Pancreas (tissue), 10 donors: ENCODE measurements at places on chromosomes 5 and 9.
A peak's percentile ranks its signal among the peaks of the same experiment; 100 is the strongest.

- H3K27me3 ChIP-seq: no peaks in the 10 kb centered on the region
- no peaks in the 10 kb centered on the region for H3K36me3 ChIP-seq
- no peak overlapping the region for H3K27ac ChIP-seq
These were observed 106.9 kb upstream of the COL5A1 start for GRCh38 chr9:134534661-134535080.

GRCh38 chr9:34675869-34676268 lies 13.4 kb upstream of the CCL27 start:
- H3K36me3 ChIP-seq: no peaks in the 10 kb centered on the region
- no peaks in the 10 kb centered on the region for H3K4me1 ChIP-seq
- no peaks in the 10 kb centered on the region for H3K27me3 ChIP-seq
- DNase-seq: no peak
- no peak overlapping the region for H3K27ac ChIP-seq

- H3K27me3 ChIP-seq: no peaks in the 10 kb centered on the region
- no peak overlapping the region for H3K4me3 ChIP-seq
- no peak overlapping the region for H3K27ac ChIP-seq
- no peaks in the 10 kb centered on the region for H3K4me1 ChIP-seq
- no peaks in the 10 kb centered on the region for H3K36me3 ChIP-seq
- no peak for DNase-seq
These were observed 277.5 kb downstream of the CEMIP2 start for GRCh38 chr9:71490810-71491209.

GRCh38 chr5:13921578-13921977 lies 22.9 kb downstream of the DNAH5 start:
- no peaks in the 10 kb centered on the region for H3K27me3 ChIP-seq
- H3K36me3 ChIP-seq: no peaks in the 10 kb centered on the region
- DNase-seq: no peak
- no peaks in the 10 kb centered on the region for H3K4me1 ChIP-seq
- H3K27ac ChIP-seq: no peak overlapping the region

DNA sequence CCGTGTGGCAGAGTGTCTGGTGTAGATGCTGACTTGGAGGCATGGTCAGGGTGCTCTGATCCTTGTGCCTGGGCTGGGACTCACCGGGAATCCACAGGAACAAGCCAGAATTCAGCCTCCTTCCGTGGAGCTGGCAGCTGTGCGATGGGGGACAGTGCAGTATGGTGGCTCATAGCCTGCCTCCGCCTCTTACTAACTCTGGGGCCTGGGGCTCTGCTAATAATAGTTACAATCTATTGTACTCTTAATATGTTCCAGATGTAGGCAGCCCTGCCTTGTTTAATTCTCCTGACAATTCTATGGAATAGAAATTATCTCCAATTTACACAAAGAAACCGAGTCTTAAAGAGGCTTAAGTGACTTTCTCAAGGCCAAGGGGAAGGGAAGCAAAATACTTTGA lies 77.6 kb downstream of the PCDH1 start:
- H3K4me1 ChIP-seq: no peaks in the 10 kb centered on the region
- no peaks in the 10 kb centered on the region for H3K27me3 ChIP-seq
- H3K4me3 ChIP-seq: no peak overlapping the region
- H3K27ac ChIP-seq: no peak overlapping the region
- H3K36me3 ChIP-seq: no peaks in the 10 kb centered on the region

GRCh38 chr5:107566986-107567385 lies 103.8 kb downstream of the EFNA5 start:
- no peak overlapping the region for H3K4me3 ChIP-seq
- H3K27ac ChIP-seq: no peak overlapping the region
- H3K4me1 ChIP-seq: no peaks in the 10 kb centered on the region
- H3K27me3 ChIP-seq: no peaks in the 10 kb centered on the region
- no peak for DNase-seq

- H3K27ac ChIP-seq: peak overlapping the region; percentile 18
- H3K36me3 ChIP-seq: no peaks in the 10 kb centered on the region
- no peaks in the 10 kb centered on the region for H3K4me1 ChIP-seq
These were observed 275.3 kb upstream of the IL12B start for GRCh38 chr5:159605585-159605984.

GRCh38 chr5:78523314-78524193 lies 125.0 kb downstream of the LHFPL2 start:
- no peaks in the 10 kb centered on the region for H3K27me3 ChIP-seq
- no peak overlapping the region for H3K27ac ChIP-seq
- H3K4me1 ChIP-seq: no peaks in the 10 kb centered on the region
- no peak overlapping the region for H3K4me3 ChIP-seq
- no peaks in the 10 kb centered on the region for H3K36me3 ChIP-seq
- no peak for DNase-seq

GRCh38 chr9:8855046-8855445 lies 1055.5 kb upstream of the DMAC1 start:
- peaks cover 5% of the 10 kb centered on the region for H3K4me1 ChIP-seq
- no peaks in the 10 kb centered on the region for H3K27me3 ChIP-seq
- no peaks in the 10 kb centered on the region for H3K36me3 ChIP-seq
- no peak for DNase-seq

DNA sequence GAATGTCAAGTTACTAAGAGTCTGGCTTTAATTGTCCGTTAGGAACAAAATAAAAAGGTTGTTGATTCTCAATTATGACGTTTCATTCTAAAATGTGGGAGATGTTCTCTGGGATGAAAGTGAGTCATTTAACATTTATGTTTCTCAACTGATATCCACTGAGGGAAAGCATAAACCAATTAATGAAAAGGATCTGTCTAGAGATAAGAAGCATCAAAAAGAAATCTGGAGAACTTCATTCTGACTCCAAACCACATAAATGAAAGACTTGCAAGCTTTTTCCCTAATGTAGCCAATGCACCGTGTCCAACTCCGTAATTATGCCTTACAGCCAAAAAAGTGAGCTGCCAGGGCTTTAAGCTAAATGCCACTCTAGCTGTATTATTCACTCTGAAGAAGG lies 654.2 kb downstream of the TLE1 start:
- no peaks in the 10 kb centered on the region for H3K27me3 ChIP-seq
- no peak overlapping the region for H3K27ac ChIP-seq
- peaks cover 14% of the 10 kb centered on the region for H3K4me1 ChIP-seq

DNA sequence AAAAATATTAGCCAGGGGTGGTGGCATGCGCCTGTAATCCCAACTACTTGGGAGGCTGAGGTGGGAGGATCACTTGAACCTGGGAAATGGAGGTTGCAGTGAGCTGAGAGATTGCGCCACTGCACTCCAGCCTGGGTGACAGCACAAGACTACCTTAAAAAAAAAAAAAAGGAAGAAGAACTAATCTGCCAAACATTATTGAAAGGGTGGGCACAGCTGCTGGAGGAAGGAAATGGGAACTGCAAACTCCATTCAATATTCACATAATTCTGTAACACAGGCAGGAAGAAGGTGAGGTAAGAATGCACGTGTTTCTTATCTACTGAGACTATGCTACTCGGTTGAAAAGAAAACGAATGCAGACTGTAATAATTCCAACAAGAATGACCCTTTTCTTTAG lies 121.1 kb upstream of the GNA14 start:
- no peaks in the 10 kb centered on the region for H3K36me3 ChIP-seq
- H3K27ac ChIP-seq: no peak overlapping the region
- H3K4me3 ChIP-seq: no peak overlapping the region
- no peak for DNase-seq
- H3K27me3 ChIP-seq: no peaks in the 10 kb centered on the region
- H3K4me1 ChIP-seq: no peaks in the 10 kb centered on the region

- H3K36me3 ChIP-seq: no peaks in the 10 kb centered on the region
- H3K27ac ChIP-seq: no peak overlapping the region
- H3K27me3 ChIP-seq: no peaks in the 10 kb centered on the region
- H3K4me1 ChIP-seq: no peaks in the 10 kb centered on the region
- DNase-seq: no peak
These were observed 10.0 kb upstream of the GDA start for GRCh38 chr9:72139226-72139625.

GRCh38 chr5:151699071-151699901 lies 12.6 kb upstream of the SPARC start:
- no peaks in the 10 kb centered on the region for H3K36me3 ChIP-seq
- no peak for DNase-seq
- no peaks in the 10 kb centered on the region for H3K4me1 ChIP-seq
- H3K27ac ChIP-seq: no peak overlapping the region
- no peak overlapping the region for H3K4me3 ChIP-seq

- no peaks in the 10 kb centered on the region for H3K27me3 ChIP-seq
- H3K4me3 ChIP-seq: no peak overlapping the region
- no peaks in the 10 kb centered on the region for H3K36me3 ChIP-seq
- H3K27ac ChIP-seq: no peak overlapping the region
These were observed 149.9 kb upstream of the FBN2 start for GRCh38 chr5:128687930-128688329.

DNA sequence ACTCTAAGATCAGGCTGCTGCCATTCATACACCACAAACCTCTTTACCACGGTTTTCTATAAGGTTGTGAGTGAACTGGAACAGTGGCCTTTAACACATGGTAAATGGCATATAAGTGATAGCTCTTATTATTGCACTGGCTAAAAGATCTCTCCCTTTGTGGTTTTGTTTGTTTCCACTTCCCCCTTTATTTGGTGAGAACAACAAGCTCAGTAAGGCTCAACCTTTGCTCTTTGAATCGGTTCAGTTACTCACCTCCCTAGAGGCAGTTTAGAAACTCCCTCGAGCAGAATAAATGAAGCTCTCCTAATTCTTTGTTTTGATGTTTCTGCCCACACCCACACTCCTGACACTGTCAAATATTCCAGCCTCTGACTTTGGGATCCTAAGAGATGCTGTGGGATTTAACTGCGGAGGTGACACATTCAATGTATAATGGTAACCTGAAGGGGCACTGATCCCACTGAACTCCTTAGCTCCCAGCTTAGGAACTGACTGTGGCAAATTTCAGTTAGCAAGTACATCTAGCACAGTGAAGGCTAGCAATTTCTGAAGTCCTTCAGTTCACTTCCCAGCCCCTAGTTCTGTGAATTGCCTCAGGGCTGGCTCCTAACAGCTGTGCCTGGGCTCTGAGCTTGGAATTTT lies 22.5 kb upstream of the RAD23B start:
- H3K4me1 ChIP-seq: no peaks in the 10 kb centered on the region
- no peak for DNase-seq
- no peaks in the 10 kb centered on the region for H3K27me3 ChIP-seq
- H3K27ac ChIP-seq: no peak overlapping the region
- H3K36me3 ChIP-seq: no peaks in the 10 kb centered on the region

DNA sequence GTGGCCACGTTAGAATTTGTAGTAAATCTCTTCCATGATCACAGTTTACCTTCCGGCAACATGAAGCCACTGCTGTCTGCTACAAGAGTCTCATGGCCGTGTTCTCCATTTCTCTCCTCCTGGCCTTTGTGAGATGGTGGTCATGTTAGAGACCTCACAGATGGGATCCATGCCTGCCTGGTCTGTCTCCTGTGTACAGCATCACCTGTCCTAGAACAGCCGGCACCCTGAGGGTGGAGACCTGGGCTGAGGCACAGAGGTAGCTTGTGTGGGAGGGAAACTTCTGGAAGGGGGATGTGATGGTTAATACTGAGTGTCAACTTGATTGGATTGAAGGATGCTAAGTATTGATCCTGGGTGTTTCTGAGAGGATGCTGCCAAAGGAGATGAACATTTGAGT lies 3.1 kb upstream of the FCN2 start:
- H3K27me3 ChIP-seq: no peaks in the 10 kb centered on the region
- no peaks in the 10 kb centered on the region for H3K4me1 ChIP-seq
- H3K4me3 ChIP-seq: no peak overlapping the region

- H3K4me1 ChIP-seq: no peaks in the 10 kb centered on the region
- H3K27ac ChIP-seq: no peak overlapping the region
- no peaks in the 10 kb centered on the region for H3K36me3 ChIP-seq
- H3K27me3 ChIP-seq: no peaks in the 10 kb centered on the region
- no peak for DNase-seq
These were observed 103.2 kb downstream of the WNK2 start for GRCh38 chr9:93287189-93287552.

- no peaks in the 10 kb centered on the region for H3K27me3 ChIP-seq
- no peak overlapping the region for H3K4me3 ChIP-seq
- DNase-seq: peak; percentile 31
- H3K4me1 ChIP-seq: no peaks in the 10 kb centered on the region
These were observed 57.3 kb upstream of the C6 start for GRCh38 chr5:41270423-41271251.

GRCh38 chr5:105903069-105903468 lies 1767.7 kb downstream of the EFNA5 start:
- no peak for DNase-seq
- no peaks in the 10 kb centered on the region for H3K36me3 ChIP-seq
- no peak overlapping the region for H3K4me3 ChIP-seq
- H3K27ac ChIP-seq: no peak overlapping the region
- H3K4me1 ChIP-seq: no peaks in the 10 kb centered on the region
- no peaks in the 10 kb centered on the region for H3K27me3 ChIP-seq

GRCh38 chr5:103744159-103744558 lies 181.6 kb upstream of the NUDT12 start:
- DNase-seq: no peak
- H3K27ac ChIP-seq: no peak overlapping the region
- no peaks in the 10 kb centered on the region for H3K36me3 ChIP-seq
- no peaks in the 10 kb centered on the region for H3K4me1 ChIP-seq

- DNase-seq: no peak
- no peaks in the 10 kb centered on the region for H3K4me1 ChIP-seq
- H3K27me3 ChIP-seq: no peaks in the 10 kb centered on the region
- H3K4me3 ChIP-seq: no peak overlapping the region
- H3K36me3 ChIP-seq: no peaks in the 10 kb centered on the region
These were observed 131.5 kb upstream of the GRHPR start for GRCh38 chr9:37290940-37291485.

DNA sequence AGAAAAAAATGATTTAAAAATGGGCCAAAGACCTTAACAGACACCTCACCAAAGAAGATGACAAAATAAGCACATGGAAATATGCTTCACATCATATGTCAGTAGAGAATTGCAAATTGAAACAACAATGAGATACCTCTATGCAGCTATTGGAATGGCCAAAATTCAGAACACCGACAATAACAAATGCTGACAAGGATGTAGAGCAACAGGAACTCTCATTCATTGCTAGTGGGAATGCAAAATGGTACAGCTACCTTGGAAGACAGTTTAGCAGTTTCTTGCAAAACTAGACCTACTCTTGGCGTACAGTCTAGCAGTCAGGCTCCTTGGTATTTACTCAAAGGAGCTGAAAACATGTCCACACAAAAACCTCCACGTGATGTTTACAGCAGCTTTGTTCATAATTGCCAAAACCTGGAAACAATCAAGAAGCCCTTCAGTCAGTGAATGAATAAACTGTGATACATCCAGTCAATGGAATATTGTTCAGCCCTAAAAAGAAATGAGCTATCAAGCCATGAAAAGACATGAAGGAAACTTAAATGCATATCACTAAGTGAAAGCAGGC lies 10.5 kb upstream of the MVB12B start:
- no peak for DNase-seq
- no peaks in the 10 kb centered on the region for H3K27me3 ChIP-seq
- no peaks in the 10 kb centered on the region for H3K4me1 ChIP-seq
- H3K36me3 ChIP-seq: no peaks in the 10 kb centered on the region

GRCh38 chr9:17871213-17871890 lies 292.5 kb downstream of the SH3GL2 start:
- H3K27ac ChIP-seq: no peak overlapping the region
- H3K36me3 ChIP-seq: no peaks in the 10 kb centered on the region
- no peaks in the 10 kb centered on the region for H3K4me1 ChIP-seq
- H3K4me3 ChIP-seq: no peak overlapping the region
- no peaks in the 10 kb centered on the region for H3K27me3 ChIP-seq
- DNase-seq: no peak
